ENCODE measurements at places on chromosomes 7 and 10.

DNA sequence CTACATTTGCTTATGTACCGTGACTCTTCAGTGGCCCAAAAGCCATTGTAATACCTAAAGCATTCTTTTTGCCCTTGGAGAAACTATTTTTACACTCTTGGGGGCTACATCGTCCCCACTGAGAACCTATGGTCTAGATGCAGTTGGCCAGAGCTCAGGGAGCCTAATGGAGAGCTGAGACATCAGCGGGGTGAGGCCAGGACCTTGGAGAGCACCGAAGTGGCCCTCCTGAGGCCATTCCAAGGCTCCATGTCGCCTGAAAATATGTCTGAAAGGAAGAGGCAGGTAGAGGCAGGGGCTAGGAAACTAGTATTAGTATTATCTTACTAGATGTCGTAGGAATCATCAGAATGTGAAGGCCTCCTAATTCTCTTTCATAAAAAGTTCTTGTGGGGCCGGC, 4.9 kb downstream of the PKD2L1 start:
- DNase-seq, result no peak

DNA sequence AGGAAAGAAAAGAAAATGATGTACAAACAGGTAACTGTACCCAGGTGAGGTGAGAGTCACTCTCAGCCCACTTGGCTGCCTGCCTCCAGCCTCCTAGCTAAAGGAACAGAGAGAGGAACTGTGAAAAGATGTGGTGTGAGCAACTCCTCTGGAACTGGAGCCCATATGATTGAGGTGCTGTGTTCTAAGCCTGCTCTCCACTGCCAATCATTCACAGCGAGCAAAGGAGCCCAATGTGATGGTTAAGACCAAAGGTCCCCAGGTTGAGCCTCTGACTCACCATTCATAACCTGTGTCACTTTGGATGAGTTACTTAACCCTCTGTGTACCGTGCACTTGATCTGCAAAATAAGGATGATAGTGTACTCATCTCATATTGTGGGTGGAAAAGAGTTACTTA, 868.1 kb upstream of the AUTS2 start:
- no peak for DNase-seq

GRCh38 chr7:34845666-34846361, 187.8 kb downstream of the NPSR1 start:
- no peak for DNase-seq

GRCh38 chr7:29878081-29878688, 71.9 kb downstream of the WIPF3 start:
- peak; percentile 50 for DNase-seq

DNA sequence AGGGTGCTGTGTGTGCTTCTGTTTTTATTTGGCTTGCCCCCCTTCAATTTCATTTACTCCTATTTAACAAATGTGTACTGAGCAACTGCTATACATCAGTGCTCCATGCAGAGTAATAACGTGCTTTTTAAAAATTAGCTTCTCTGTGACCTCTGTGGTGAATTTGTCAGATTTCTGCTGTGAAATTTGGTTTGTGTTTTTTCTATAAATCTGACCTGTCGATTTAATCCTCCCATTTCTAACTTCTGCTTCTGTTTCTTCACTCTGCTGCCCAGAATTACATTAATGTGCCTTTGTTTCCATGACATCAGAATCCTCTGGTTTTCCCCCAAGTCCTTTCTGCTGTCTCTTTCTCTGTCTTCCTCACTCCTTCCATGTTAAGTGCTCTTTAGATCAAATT, 123.8 kb upstream of the CACNA2D1 start:
- DNase-seq, result no peak

GRCh38 chr10:5944389-5945189, 32.8 kb downstream of the IL15RA start:
- peak; percentile 95 for DNase-seq

DNA sequence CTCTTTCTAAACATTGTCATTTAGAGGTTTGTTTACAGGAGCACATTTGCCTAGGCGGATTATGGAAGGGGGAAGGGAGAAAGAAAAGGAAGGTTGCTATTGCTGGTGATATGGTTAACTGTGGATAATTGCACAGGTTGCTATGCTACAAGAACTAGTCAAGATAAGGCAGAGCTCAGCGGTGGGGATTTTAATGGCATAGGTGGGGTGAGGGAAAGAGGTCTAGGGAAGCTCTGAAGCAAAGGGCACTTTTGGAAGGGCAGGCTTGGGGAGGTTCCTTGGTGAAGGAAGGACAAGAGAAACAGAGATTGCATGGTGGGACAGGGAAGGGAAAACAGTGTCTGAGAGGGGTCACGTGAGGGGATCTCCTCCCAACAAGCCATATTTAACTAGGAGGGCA, 19.5 kb downstream of the HYAL4 start:
- DNase-seq, result no peak

- DNase-seq, result no peak
Measured at GRCh38 chr7:28759475-28759971, 198.6 kb downstream of the TRIL start.

GRCh38 chr7:1192171-1192676, 32.2 kb upstream of the ZFAND2A start:
- no peak for DNase-seq

GRCh38 chr7:81140775-81141174, 221.9 kb upstream of the SEMA3C start:
- no peak for DNase-seq

DNA sequence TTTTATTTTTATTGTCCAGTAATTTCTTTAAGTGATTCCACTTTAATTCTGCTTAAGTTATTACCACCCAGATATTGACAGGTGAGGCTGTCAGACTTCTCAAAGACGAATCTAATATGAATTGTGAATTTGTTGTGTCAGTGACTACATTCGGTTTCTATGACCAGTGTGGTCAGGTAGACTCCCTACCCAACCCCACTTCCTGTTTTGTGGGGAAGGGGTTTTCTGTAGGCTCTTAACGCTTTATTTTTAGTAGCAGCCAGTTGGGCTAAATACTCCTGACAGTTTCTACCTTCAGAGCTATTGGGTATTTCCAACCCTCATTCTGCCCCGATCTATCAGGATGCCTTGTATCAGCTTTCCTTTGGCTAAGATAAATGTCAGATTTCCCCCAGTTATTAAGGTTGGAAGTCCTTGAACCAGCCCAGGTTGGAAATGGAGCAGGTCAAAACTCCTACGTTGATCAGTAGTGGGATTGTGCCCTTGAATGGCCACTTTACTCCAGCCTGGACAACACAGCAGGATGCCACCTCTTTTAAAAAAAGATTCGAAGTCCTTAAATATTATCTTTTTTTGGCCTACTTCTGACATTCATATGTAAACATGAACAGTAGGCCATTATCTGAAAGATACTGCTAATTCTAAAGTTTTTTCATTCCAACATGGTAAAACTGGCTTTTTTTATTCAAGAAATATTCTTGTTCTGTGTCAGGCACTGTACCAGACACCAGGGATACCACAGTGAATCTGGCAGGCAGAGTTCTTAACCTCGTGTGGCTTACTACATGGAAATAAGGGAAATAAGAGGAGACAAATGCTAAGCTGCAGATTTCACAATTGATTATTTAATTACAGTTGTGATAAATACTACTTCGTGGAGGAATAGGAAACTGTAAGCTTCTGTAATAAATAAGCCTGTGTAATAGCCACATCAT, 133.3 kb upstream of the SAMD8 start:
- DNase-seq, result no peak

- DNase-seq, result no peak
Measured at GRCh38 chr7:136389933-136390332, 412.8 kb upstream of the MTPN start.

DNA sequence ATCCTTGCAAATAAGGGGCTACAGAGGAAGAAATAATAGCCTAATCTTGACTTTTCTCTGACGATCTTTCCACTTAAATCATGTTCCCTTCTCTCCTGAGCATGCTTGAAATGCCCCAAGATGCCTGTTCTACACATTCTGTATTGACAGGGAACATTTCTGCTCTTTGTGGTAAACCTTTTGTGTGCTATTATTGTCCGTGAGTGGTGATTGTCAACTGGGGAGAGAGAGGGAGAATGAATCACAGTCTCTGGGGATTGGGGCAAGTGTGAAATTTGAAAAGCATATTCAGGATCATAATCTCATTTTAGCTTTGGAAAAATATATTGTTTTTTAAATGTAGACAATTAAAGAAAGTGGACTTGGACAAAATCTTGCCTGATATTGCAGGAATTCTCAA, 20.6 kb downstream of the UBTD1 start:
- DNase-seq, result no peak

- no peak for DNase-seq
Measured at GRCh38 chr7:32879460-32879859, 12.1 kb downstream of the KBTBD2 start.

- DNase-seq, result no peak
Measured at GRCh38 chr10:2340831-2341647, 603.7 kb upstream of the ADARB2 start.

DNA sequence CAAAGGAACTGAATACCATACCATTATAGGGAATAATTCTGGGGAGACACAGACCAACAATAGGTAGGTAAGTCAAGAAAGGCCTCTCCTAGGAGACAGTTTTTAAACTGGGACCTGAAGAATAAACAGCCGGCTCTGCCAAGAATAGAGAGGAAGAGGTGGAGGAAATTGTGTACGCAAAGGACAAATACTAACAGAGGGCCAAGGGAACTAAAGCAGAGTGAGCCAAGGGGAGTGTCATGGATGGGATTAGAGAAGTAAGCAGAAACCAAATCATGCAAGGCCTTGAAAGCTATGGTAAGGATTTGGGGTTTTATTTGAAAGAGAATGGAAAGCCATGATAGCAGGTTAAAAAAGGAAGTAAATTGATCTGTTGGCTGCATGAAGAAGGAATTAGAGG, 18.1 kb upstream of the ITGB8 start:
- DNase-seq, result no peak

DNA sequence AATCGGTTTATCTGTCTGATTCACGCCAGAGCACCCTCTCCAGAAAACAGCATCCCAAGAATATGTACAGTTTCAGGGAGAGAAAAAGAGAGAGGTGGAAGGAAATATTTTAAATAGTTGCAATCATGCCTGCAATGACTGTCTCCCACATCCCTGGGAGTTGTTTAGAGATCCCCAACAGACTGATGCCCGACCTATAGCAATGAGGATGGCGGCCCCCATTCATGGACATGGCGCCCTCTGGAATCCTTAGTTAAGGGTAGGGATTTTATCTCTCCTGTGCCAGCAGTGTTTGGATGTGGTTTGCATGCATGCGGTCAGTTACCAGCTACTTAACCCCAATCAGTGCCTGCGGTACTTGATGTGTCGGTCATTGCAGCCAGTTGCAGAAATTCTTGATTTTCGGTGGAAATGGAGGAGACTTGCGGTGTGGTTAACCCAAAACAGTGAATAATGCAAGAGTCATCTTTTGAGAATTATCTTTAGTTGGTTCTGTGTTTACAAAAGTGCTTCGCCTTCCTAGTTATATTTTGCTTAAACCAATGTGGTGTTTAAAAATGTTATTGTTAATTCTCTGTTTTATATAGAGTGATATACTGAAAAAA, 186.0 kb upstream of the TCF7L2 start:
- DNase-seq, result no peak

DNA sequence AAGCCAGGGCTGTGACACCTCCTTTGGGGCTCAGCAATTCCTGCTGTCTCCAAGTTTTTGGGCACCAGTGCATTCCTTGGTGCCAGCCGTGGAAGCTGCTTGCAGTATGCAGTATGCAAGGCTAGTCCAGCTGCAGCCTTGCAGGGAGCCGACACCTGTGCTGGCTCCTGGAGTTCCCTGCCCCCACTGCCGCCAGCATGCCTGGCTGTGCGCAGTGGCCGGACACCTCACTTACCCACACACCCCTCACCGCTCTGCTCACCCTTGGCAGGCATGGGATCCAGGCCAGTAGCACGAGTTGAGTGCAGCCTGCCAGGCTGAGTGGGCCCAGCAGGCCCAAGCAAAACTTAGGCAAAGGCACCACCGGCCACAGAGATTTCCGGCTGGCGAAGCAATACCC, 77.4 kb downstream of the SAMD9 start:
- no peak for DNase-seq

DNA sequence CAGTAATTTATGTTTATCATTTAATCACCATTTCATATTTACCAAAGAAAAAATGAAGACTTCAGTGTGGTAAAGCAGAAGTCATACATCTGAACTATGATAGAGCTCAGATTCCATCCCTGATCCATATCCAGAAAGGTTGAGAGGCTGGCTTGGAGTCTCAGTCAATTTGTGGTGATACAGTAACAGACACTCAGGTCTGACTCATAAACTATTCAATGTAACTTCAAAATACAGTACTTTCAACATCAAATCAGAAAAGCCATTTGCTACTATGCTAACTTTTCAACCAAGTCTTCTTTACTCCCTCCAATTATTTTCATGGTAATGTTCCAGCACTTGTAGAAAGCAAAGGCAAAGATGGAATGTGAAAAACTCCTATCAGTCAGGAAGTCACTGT, 190.4 kb downstream of the HDAC9 start:
- DNase-seq, result no peak

GRCh38 chr7:87534072-87534471, 58.6 kb upstream of the ABCB4 start:
- no peak for DNase-seq

DNA sequence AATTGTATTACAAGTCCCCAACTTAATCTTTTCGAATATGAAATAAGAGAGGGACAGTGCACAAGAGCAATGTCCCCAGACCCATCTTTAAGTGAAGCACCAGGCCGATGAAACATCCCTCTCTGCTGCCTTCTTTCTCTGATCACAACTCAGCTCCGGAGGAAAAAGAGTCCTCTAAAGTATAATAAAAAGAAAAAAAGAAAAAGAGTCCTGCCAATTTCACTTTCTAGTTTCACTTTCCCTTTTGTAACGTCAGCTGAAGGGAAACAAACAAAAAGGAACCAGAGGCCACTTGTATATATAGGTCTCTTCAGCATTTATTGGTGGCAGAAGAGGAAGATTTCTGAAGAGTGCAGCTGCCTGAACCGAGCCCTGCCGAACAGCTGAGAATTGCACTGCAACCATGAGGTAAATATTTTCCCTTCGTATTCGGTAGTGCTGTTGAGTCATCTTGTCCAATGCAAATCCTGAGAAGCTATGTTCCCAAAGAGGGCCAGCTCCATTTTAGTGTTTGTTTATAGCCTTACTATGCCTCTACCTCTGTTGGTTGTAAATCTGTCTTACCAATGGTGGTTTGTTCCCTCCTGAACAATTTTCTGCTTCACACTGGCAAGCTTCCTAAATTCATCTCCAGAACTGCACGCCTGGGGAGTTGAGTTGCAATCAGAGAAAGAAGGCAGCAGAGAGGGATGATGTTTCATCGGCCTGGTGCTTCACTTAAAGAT, at the start of gene IFIT2:
Gene IFIT2 (plus strand): TSS at position 326 of the 725 bp plus-strand sequence. CDS start 78 bp downstream, at position 404.
- peak; percentile 30 for DNase-seq

DNA sequence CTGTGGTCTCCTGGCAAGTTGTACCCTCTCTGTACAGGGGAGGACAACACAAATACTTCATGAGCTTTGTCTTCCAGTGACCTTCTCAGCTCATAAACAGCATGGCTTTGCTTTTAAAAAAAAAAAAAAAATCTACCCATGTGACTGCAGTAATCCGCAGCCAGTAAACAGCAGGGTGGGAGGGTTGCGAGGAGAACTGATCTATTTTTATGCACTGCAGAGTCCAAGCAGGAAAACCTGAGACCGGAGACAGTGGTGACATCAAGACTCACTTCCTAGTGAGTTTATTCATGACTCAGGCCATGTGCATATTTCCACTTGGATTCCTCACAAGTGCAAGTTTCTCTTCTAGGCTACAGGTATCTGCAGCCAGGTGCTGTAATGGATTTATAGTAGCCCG, 127.9 kb downstream of the NRF1 start:
- DNase-seq, result peak; percentile 49
